Activated naive CD4-positive, alpha-beta T cell treated with anti-CD3 and anti-CD28 coated beads for 36 hours (primary cell): ENCODE measurements at places on chromosomes 3 and 15. TPM values are rescaled to one million over a fixed set of nuclear protein-coding genes. Genes with fewer than 3 reads are reported as not detected.

Gene PLXNA1
- 5.0 TPM for total RNA-seq

DNA sequence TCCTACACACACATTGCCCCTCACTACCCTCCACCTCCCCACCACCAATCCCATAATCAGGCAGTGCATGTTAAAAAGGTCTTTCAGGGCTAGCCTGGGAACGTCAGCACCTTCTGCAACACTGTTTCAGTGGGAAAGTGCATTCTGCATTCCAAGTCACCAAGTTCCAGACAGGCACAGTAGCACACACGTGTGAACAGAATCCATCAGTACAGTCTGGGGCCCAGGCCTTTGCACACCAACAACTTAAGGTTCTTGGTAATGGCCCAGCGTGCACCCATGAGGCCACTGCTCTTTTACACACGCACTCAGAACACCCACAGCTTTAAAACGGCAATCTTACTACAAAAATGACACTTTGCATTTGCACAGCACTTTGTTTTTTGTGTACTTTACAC is 1.2 kb downstream of the ANXA2 start:
- no peak for DNase-seq

Gene DNAH1
- total RNA-seq: 9.4 TPM

Gene ALS2CL
- total RNA-seq: 5.1 TPM

Gene CHRM5
- not detected for total RNA-seq

GRCh38 chr3:48826451-48826850 is 21.2 kb downstream of the PRKAR2A start:
- DNase-seq: no peak

DNA sequence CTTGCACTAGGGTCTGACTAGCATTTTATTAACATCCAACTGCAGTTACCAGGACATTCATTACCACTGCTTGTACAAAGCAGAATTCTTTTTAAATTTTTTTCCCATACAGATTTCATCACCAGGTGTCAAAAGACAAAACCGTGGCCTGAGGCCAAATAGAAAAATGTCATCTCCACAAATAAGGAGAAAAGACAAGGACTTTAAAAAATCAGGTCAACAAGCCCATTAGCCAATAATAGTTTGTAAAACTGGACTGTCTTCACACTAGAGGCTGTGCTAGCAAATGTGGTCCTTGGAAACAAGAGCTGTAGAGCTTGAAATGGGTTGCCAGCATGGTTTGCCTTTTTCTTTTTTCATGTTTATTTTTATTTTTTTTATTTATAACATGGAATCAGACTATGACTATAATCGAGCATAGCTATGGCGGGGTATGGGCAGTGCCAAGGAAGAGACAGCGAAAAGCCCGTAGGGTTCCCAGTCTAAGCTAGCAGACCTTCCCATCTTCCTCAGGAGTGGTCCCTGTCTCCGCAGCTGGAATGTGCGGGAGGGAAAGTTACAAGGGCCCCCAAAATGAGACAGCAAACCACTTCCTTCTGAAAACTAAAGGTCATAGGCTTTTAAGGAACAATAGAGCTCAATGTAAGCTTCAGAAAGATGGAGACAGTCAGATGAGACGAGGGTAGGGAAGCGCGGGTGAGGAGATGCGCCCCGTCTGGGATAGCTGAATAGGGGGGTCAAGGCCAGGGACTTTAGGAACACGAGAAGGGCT is 1.5 kb downstream of the PTPN9 start:
- no peak for DNase-seq

- DNase-seq: no peak
Observed at GRCh38 chr15:38487378-38487777, 33.5 kb downstream of the FAM98B start.

GRCh38 chr3:114274929-114275328 is 18.9 kb upstream of the TIGIT start:
- peak; percentile 36 for DNase-seq

DNA sequence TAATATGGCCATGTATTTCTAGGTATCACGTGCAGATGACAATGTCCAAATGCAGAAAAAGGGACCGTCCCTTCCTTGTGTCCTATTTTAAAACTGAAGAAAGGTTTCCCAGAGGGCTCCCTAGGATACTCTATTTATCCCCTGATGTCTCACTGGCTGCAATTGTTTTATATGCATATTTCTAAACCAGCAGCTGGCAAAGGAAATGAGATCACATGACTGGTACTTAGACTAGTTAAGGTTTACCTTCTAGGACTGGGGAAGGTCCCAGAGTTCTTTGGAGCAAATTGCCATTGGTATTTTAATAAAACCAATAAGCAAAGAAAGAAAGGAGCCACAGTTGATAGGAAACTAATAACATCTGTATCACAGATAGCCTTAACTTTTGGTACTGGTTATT is 29.5 kb downstream of the GTF2E1 start:
- DNase-seq: no peak

GRCh38 chr3:64214381-64215018 is 10.8 kb downstream of the PRICKLE2 start:
- DNase-seq: no peak

Gene IMPG2
- 0.05 TPM for total RNA-seq

- DNase-seq: no peak
Observed at GRCh38 chr3:194184801-194185200, 48.9 kb downstream of the HES1 start.

DNA sequence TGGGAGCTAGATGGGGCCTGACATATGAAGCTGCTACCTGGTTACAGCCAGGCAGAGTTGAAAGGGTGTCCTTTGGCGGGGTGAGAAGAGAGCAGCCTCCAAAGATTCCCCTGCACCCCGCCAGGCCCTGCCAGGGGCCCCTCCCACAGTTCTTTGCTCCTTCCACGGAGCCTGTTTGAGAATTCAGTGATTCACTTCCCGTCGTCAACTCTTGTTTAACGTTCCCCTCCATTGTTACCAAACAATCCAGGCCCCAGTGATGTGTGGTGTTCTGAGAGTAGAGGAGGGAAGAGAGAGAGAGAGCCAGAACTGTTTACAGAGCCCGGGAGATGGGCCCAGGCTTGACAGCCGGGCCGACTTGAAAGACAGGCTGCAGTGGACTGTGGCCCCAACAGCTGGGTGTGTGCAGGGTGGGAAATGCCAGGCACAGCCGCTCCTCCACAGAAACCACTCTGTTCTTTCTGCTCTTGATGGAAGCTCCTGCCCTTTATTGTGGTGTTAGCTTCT is 81.5 kb downstream of the SMAD3 start:
- DNase-seq: peak; percentile 85

Gene SMARCC1
- total RNA-seq: 82.5 TPM

Gene NGLY1
- total RNA-seq: 49.0 TPM

DNA sequence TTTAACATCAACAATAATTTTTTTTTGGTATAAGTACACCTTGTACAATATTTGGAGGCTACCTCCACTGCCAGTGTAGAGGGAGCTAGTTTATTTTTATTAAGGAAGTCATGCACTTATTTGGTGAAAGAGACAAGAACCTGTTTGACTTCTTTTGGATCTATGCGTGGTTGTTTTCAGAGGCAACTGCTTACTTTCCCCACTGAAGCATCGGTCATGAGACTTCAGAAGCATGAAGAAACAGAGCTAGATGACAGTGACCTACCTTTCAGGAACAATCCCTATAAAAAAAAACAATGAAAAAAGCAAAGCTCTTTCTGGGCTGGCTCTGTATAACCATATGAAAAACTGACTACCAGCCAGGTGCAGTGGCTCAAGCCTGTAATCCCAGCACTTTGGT is 20.0 kb upstream of the ZNF148 start:
- no peak for DNase-seq

- no peak for DNase-seq
Observed at GRCh38 chr15:65837301-65838294, 31.7 kb upstream of the RAB11A start.

Gene GLT8D1
- 25.4 TPM for total RNA-seq

GRCh38 chr3:120101624-120102023 is 7.4 kb upstream of the GSK3B start:
- DNase-seq: no peak

Gene TMEM45A
- 0.22 TPM for total RNA-seq

- no peak for DNase-seq
Observed at GRCh38 chr3:145719114-145719513, 441.9 kb downstream of the PLOD2 start.

DNA sequence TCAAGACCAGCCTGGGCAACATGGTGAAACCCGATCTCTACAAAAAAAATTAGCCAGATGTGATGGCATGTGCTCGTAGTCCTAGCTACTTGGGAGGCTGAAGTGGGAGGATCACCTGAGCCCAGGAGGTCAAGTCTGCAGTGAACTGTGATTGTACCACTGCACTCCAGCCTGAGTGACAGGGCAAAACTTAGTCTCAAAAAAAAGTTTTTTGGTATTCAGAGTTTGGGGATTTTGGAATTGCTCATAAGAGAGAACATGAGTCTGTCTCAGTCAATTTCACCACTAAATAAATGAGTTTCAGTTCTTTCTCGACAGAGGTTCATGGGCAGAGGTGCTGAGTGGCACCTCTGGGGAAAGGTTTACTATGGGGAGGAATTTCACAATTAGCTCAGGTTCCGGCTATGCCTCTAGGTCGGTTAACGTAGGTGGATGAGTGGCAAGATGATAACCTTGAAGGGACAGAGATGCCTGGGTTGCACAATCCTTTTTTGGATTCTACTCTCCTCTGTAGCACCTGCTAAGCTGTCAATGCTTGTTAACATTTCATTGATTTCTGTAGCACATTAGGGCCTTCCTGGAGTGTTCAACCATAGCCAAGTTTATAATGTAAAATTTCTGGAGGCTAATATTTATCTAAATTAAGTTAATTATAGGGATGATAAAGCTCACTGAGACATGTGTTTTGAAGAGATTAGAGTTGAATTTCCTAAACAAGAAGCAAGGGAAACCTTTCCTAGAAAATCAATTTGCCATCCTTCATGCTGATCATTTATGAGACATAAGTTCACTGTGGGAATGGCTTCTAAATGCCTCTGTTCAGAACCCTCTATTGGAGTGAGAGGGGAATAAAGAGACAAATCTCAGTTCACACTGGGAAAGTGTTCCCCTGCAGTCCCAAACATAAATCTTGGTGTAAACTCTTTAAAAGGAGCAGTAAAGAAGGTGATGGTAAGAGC is 37.4 kb upstream of the DCP1A start:
- DNase-seq: no peak

DNA sequence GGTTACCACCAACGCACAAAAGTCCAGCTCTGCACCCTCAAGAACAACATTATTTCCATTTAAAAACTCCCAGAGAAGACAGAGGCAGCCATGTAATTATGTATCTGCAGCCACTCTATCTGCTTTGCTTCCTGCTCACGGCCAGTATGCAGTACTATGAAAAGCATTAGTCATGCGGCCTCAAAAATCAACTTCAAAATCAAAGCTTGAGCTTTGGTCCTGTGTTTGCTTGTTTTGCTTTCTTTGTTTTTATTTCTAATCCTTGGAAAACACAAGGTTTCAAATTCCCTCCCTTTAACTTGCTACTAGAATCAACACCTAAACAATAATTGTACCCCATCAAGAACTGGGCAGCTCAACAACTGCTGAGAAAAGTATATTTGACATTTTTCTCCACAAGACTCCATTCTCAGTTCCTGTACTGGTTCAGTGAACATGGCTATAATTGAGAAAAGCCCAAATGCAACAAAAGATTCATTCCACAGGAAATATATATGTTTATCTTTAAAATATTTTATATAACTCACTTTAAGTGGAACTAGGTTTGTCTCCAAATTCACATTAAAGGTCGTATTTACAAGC is 37.6 kb downstream of the GBE1 start:
- no peak for DNase-seq

GRCh38 chr15:73352082-73352481 is 16.7 kb downstream of the HCN4 start:
- DNase-seq: no peak

- DNase-seq: no peak
Observed at GRCh38 chr3:133578548-133579191, 5.2 kb downstream of the CDV3 start.

- no peak for DNase-seq
Observed at GRCh38 chr15:56234804-56235203, 8.9 kb downstream of the RFX7 start.

GRCh38 chr3:63092515-63092914 is 185.6 kb upstream of the SYNPR start:
- DNase-seq: no peak

- peak; percentile 43 for DNase-seq
Observed at GRCh38 chr3:160006282-160007163, 17.9 kb downstream of the IL12A start.

Gene RAB6B
- total RNA-seq: not detected
